ENCODE measurements at places on chromosomes 1 and 21.

DNA sequence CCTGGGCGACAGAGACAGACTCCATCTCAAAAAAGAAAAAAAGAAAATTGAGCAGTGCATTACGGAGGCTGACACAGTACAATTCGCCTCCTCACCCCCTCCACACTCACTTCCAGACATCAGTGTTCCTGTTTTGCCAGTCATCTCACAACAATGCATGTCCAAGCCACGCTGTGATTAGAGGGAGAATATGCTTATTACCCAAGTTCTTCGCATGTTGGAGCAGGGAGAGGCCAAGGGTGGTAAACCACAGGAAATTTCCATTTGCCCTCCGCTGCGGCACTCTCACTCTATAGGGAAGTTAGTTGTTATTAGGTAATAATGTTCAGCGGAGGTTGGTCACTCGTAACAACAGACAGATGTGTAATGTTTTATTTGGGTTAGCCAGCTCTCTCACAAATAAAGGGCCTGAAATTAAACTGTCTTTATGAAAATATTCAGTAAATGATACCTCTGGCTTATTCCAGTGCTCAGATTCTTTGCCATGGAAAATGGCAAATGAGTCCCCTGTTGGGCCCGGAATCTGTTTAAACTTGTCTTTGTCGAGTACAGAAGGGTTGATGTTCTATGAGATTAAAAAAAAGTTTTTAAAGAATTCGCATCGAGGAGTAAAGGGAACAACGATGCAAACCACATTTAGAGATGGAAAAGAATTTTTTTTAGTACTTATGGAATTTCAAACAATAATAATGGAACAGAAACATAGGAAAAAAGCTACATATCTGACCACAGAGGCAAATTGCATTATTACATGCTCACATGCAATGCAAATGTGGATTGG, 33.1 kb downstream of the KCNJ15 start:
- DNase-seq = no peak

DNA sequence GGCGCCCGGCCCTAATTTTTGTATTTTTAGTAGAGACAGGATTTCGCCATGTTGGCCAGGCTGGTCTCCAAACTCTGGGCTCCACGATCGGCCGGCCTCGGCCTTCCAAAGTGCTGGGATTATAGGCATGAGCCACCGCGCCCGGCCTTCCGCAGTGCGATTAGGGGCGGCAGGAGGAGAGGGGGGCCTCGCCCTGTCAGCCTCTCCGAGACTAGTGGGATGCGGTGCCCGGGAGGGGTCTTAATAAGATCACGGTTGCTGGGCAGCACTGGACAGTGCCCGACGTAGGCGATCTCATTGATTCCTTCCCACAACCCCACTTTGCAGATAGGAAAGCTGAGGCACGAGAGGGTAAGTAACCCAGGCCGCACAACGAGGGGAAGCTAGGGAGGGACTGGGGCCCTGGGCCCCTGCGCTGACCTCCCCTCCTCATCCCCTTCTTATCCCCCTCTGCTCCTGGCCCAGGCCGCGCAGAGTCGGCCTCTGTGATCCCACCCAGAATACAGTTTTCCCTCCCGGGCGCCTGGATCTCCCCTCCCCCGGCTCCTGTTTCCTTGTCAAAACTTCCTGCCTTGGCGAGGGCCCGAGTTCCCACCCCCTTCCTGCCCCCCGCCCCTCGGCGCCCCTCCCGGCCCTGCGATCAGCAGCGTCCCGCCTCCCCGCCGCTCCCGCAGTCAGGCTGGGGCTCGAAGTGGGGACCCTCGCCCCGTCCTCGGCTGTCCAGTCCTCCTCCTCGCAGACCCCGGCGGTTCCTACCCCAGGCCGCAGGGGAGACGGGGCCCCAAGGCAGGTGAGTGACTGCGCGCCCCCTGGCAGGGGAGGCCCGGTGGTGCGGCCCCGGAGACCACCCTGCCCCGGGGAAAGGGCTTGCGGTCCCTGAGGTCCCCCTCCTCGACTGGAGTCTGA, at the start of gene PEAR1:
PEAR1 (plus strand) TSS at position 671 of the 906 bp plus-strand sequence. CDS start 10,209 bp downstream, outside the sequence.
- no peak for DNase-seq

- DNase-seq = no peak
Observed at GRCh38 chr1:2561446-2561845, 5.3 kb downstream of the TNFRSF14 start.

DNA sequence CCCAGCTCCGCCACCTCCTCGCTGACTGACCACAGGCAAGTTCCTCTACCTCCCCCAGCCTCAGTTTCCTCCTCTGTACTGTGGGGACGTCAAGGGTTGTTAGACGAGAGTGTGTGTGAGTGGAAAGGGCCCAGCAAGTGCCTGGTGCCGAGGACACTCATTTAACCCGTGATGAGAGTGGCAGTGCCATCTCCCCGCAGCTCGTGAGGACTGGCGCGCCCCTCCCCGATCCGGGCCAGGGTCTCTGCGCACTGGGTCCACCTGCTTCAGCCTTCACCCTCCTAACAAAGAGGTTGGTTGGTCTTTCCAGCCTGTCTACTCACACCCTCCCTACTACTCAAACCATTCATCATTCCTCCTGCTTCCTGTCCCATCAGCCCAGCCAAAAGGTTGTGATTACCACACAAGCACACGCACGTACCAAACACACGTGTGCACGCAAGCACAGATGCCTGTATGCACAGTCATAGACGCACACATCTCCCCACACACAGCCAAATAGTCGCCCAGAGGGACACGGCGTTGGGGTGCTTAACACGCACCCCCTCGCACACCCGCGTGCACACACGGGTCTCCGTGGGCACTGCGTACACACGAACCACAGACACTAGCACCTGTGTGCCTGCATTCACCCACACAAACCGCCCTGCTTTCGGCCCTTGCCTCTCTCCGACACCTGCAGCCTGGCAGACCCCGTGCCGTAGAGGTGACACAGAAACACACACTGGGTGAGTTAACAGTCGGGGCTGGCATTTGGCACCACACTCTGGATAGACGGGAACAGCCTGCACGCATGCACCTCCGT, 39.3 kb downstream of the TAS1R2 start:
- no peak for DNase-seq

- no peak for DNase-seq
Observed at GRCh38 chr1:241647658-241648057, 4.4 kb upstream of the WDR64 start.

GRCh38 chr1:30888391-30888790, 20.2 kb downstream of the SDC3 start:
- no peak for DNase-seq

DNA sequence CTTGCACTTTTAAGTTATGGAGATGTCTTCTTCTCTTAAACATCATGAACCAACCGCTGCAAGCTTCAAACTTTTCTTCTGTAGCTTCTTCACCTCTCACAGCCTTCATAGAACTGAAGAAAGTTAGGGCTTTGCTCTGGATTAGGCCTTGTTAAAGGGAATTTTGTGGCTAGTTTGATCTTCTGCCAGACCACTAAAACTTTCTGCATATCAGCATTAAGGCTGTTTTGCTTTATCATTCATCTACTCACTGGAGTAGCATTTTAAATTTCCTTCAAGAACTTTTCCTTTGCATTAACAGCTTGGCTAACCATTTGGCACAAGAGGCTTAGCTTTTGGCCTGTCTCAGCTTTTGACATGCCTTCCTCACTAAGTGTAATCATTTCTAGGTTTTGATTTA, 43.0 kb upstream of the RGL1 start:
- no peak for DNase-seq

GRCh38 chr1:25820247-25821111, 725 bp downstream of the MTFR1L start:
- DNase-seq = peak; percentile 36

DNA sequence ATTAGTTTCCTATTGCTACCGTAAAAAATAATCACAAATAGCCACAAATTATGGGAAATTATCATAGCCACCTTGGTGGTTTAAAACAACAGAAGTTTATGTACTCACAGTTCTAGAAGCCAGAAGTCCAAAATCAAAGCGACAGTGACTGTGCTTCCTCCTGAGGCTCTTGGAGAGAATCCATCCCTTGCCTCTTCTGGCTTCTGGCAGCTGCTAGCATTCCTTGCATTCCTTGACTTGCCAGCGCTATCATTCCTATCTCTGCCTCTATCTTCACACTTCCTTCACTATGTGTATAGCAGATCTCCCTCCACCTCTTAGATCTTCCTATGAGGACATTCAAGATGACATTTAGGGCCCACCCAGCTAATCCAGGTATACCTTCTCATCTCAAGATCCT, 180.1 kb upstream of the USP25 start:
- no peak for DNase-seq

DNA sequence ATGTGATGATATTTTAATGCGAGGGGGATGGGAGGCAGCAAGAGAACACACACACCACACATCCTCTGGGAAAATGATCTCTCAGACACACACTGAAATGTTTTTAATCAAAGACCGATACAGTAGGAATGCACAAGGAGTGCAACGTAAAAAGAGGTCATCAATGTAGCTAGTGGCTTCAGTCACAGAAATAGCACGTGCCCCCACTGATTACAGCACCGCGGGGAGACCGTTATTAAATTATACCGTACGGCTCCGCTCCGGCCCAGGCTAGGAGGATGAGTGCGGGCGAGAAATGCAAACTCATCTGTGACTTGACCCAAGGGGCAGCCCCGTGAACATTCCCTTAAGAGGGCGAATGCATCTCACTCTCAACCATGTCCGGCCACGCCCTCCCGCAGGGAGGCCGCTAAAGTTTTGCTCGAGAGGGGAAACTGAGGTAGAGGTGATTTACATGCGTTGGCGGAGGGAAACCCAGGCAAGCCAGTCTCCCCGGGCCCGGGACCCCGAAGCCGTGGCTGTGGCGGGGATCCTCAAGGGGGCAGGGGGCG, 552 bp downstream of the UBR4 start:
- DNase-seq = no peak

- no peak for DNase-seq
Observed at GRCh38 chr1:14320986-14321385, 277.5 kb upstream of the KAZN start.

- DNase-seq = no peak
Observed at GRCh38 chr1:3096345-3096744, 27.3 kb downstream of the PRDM16 start.

DNA sequence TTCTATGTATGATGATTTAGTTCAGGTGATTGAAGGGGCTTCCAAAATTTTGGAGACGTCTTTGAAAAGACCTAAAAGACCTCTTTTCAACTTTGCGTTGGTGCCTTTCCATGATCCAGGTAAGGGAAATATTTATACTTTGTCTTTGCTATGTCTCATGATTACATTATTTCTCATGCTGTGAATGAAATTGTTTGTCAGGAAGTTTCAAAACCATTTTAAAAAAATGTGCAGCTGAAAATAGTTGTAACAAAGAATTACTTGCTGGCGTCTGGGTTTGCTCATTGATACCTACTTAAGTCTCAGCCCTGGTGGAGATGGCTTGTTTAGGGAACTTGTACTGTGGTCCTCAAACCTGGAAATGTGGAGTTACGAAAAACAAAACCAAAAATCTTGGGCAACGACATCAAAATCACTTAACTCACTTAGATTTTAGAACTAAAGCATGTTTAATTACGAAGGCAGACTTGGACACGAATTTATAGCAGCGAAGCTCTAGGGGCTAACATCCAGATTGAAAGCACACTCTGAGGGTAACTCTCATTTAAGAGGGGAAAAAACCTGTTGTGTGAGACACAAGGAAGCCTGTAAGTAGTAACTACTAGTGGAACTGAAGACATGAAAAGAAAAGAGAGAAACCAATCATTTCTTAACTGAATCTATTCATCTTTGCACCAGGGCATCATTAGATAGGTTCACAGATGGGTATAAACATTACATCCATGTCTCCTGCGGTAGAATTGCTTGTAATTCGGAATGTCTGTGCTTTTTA, 924 bp downstream of the HMCN1 start:
- no peak for DNase-seq

- DNase-seq = no peak
Observed at GRCh38 chr1:203368624-203369451, 17.9 kb upstream of the FMOD start.

GRCh38 chr1:148263128-148263905, 111.2 kb upstream of the NBPF11 start:
- DNase-seq = no peak

DNA sequence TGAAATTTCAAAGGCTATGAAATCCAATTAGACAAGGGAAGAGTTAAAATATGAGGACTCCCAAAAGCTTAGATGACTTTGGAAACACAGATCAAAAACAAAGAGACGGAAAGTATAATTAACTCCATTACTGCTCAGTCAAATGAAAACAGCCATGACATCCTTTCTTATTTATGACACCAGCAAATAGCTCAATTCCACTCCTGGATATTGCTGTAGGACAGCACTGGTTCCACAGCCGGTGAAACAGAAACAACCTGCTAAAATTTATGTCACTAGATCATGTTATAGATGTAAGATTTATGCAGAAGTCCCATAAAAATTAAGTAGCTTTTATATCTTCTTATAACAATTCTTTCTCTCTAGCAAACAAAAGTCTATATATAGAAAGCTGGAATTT, 65.6 kb upstream of the RRP15 start:
- DNase-seq = no peak

GRCh38 chr1:103492003-103492625, 33.4 kb upstream of the RNPC3 start:
- DNase-seq = no peak

GRCh38 chr1:47703981-47704596, 266.2 kb downstream of the FOXD2 start:
- no peak for DNase-seq

DNA sequence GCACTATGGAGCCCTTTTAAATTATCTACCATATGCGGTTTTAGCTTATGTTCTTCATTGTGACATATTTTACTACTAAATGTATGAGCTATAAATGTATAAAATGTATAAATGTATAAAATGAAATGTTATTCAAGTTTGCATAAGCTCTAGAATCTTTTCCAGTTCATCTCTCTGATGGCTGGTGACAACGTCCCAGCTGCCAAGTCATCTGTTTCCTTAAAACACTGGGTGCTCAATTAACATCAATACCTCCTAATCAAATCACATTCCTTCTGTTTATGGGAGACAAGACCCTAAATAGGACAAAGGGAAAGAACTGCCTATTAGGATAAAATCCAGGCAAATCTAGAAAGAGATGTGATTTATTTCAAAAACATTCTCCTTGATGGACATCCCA, 22.9 kb downstream of the DSTYK start:
- no peak for DNase-seq

DNA sequence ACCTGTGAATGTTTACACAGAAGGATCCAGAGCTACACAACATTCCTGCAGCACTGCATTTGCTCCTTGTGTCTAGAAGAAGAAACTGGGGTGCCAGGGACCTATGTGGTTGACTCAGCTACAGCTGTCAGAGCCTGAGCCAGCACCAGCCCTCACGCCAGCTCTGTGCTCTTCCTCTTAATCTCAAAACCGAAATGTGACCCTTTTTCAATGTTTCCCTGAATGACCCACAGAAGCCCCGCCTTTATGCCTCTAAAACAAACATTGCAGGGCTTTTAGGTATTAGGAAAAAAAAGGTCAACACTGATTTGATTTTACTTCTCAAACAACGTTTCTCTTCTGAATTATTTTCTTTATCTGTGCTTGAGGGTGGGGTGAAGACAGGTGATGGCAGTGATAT, 260.5 kb downstream of the DYRK1A start:
- DNase-seq = no peak

- DNase-seq = no peak
Observed at GRCh38 chr1:74548961-74549750, 36.7 kb upstream of the LRRC53 start.

All from NCI-H2171 (cell line).